ENCODE measurements at places on chromosomes 5 and 9. TPM values are rescaled to one million over a fixed set of nuclear protein-coding genes. Genes with fewer than 3 reads are reported as not detected.

GRCh38 chr9:124830593-124830992 is 22.7 kb upstream of the WDR38 start:
- DNase-seq: no peak

DNA sequence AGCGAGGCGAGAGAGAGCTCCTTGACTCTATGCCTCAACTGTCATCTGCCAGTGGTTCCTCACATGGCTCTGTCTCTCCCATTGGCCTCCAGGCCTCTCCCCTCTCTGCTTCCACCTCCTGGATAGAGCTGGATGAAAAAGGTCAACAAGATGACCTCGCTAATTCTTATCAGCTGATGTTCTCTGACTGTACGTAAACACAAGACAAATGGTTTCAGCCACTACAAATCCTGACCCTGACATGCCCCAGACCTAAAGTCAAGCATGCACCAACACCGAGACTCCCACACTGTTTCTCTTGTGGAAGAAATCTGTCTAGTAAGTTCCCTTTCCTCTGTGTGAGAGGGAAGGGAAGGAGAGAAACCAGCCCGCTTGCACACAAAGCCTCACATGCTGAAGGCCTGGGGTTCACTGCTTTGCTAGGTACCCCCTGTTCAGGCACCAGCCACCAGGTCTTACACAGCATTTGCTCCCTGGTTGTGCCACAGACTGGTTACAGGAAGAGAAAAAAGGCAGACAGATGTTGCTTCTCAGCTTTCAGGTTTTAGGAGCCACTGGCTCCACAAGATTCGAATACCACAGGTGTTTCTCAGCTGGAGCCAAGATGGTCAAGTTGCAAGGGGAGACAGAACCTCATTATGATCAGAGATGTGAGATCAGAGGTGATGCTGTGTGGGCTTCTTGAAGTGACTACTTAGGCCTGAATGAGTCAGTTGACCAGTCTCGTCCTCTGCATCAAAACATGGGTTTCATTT is 592.5 kb downstream of the CCDC171 start:
- no peak for DNase-seq

DNA sequence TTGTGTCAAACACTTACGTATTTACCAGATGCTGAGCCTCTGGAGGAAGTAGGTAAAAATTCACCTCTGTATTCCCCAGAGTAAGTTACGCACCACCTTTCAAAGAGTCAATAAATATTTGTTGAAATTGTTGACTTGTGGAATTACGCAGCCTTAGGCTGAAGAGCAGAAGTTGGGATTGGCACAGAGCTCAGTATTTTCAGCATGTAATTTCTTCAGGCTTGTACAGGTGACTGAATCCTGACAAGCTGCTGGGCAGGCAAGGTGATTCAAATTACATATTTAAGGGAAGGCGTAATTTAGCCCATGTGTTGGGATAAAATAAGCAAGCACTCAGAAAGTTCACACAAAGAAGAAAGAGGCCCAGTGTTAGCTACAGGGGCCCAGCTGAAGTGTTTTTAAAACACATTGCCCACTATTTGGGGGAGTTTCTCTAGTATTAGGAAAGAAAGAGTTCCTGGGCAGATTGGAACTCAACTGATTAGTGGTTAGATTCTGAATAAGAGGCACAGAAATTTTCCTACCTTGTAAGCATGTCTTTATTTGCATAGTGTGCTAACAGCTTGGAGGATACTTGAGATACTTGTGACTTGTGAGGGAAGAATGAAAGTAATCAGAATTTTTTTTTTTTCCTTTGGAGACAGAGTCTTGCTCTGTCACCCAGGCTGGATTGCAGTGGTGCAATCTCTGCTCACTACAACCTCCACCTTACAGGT is 165.3 kb upstream of the FBXL7 start:
- no peak for DNase-seq

Gene STKLD1
- total RNA-seq: 1.8 TPM

Gene TOR2A
- 22.3 TPM for total RNA-seq

DNA sequence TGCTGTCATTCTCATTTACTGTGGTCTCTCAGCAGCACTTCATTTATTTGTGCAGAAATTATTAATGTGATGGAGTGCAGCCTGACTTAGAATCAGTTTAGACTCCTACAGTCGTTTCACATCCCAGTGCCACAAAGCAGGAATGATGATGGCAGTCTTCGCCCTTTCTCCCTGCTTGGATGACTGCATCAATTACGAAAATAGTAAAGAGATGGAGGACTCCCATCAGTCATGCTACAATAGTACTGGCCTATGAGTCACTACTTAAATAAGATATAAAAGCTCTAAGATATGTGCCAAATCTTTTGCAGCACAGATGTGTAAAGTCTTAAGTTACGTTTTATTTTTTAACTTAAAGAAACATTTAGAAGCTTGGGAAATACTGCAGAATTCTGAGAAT is 263.9 kb downstream of the CHSY3 start:
- no peak for DNase-seq

DNA sequence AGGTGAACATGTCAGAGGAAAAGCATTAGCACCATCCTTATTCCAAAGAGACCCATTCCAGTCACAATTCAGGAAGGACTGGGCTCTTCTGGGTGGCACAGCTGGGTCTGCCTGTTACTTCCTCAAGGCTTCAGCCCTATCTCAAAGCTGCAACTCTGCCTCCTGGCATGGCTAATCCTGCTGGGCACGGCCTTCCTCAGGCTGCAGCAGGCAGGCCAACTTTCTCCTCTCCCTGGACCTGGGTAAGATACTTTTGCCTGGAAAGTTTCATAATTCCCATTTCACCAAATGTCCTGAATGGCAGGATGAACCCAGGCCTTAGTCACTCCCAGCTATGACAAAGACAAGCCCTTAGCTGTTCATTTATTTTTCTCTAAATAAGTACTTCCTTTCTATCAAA is 50.1 kb downstream of the MACROH2A1 start:
- DNase-seq: no peak

Gene FOXD4L6
- not detected for total RNA-seq

- no peak for DNase-seq
Observed at GRCh38 chr5:147560718-147561331, 51.0 kb upstream of the DPYSL3 start.

- DNase-seq: no peak
Observed at GRCh38 chr5:66769839-66770617, 173.8 kb downstream of the MAST4 start.

Gene PRLR
- 0.03 TPM for total RNA-seq

DNA sequence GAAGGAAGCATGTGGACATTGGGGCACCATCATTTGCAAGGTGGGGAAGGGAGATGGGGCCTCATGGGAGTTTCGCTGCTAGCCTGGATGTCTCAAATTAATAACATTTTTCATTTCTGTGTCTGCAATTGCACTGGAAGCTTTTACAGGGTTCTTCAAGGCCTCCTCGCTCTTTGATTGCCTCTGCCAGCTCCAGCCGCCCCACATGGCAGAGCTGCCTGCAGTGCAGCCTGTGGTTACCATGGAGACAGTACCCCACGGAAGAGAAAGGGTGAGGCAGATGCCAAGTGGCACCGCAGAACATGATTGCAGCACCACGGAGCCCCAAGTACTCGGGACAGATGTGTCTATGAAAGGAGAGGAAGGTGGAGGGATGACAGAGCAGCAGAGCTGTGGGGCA is 25.4 kb downstream of the CTNND2 start:
- no peak for DNase-seq

Gene GPR151
- total RNA-seq: not detected

DNA sequence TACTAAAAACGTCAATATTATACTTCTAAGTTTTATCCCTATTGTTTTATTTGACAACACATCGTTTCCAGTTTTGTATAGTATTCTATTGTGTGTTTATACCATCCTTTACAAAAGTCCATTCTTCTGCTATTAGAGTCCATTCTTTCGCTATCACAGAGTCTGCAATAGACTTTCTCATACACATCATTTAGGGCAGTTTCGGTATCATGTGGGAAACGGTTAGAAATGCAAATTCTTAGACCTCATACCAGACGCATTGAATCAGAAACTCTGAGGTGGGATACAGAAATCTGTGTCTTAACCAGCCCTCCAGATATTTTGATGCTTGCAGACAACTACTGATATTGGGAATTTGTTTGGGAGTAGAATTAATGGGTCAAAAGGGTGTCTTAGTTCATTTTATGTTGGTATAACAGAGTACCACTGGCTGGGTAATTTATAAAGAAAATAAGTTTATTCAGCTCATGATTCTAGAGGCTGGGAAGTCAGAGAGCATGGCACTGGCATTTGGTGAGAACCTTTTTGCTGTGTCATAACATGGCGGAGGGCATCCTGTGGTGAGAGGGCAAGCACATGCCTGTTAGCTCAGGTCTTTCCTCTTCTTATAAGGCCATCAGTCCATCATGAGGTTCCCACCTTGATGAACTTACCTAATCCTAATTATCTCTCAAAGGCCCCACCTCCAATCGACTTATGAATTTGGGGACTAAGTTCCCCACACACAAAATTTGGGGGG is 21.1 kb downstream of the CARTPT start:
- no peak for DNase-seq
